ENCODE measurements at places on chromosomes 2 and 18.

DNA sequence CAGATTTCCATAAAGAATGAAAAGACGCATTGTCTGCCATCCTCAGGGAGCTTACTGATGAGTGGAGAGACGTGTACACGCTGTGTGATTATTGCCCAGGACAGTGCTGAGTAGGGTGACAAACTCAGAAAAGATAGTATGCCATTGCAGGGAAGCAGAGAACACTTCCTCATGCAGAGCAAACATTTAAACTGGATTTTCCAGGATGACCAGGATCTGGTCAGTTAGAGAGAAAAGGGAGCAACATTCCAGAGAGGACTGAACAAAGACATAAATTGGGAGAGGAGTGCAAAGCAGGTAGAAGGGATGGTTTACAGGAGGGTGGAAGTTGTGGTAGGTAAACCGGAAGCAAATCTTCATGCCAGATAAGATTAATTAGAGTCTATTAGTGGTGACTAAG, 2.3 kb downstream of the SLC9A2 start:
- H3K4me1 ChIP-seq = no peaks in the 10 kb centered on the region
- no peak overlapping the region for H3K4me3 ChIP-seq
- no peak overlapping the region for H3K27ac ChIP-seq

- no peak overlapping the region for H3K27ac ChIP-seq
- no peak overlapping the region for H3K4me3 ChIP-seq
- H3K27me3 ChIP-seq = no peaks in the 10 kb centered on the region
These were observed 24.6 kb downstream of the PHLPP1 start for GRCh38 chr18:62739911-62740310.

GRCh38 chr2:37919631-37920032, 5.5 kb upstream of the RMDN2 start:
- H3K27me3 ChIP-seq = no peaks in the 10 kb centered on the region
- no peaks in the 10 kb centered on the region for H3K36me3 ChIP-seq
- peaks cover 7% of the 10 kb centered on the region for H3K4me1 ChIP-seq
- no peak overlapping the region for H3K4me3 ChIP-seq
- no peak overlapping the region for H3K27ac ChIP-seq

GRCh38 chr2:236711440-236711839, 141.8 kb downstream of the ACKR3 start:
- no peak overlapping the region for H3K27ac ChIP-seq
- no peak for DNase-seq
- no peaks in the 10 kb centered on the region for H3K27me3 ChIP-seq
- H3K4me3 ChIP-seq = no peak overlapping the region
- no peaks in the 10 kb centered on the region for H3K36me3 ChIP-seq

- no peaks in the 10 kb centered on the region for H3K27me3 ChIP-seq
- no peak overlapping the region for H3K27ac ChIP-seq
These were observed 4.1 kb upstream of the TET3 start for GRCh38 chr2:73980566-73980965.

DNA sequence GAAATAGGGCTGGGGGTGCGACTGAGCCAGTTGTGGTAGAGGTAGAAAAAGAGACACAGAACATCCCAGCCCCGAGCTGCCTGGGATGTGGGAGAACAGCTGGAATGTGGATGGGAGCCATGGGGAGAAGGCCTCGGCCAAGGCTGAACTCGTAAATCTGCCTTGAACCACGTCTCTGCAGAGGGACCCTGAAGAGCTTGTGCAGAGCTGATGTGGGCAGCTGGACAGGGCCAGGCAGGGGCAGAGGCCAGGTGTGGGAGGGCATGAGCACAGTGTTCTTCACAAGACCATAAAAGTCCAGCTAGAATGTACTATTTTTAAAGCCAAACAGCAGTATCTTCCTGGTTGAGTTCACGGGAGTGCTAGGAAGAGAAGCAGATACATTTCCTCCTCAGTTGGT, 5.7 kb downstream of the TCF23 start:
- no peaks in the 10 kb centered on the region for H3K4me1 ChIP-seq
- DNase-seq = no peak
- no peak overlapping the region for H3K4me3 ChIP-seq
- H3K36me3 ChIP-seq = no peaks in the 10 kb centered on the region
- no peak overlapping the region for H3K27ac ChIP-seq
- peaks cover 40% of the 10 kb centered on the region for H3K27me3 ChIP-seq

- 0 out of 2 replicates have a peak, but pooled peaks cover 3% of the 10 kb centered on the region for H3K4me1 ChIP-seq
- no peaks in the 10 kb centered on the region for H3K36me3 ChIP-seq
- H3K27ac ChIP-seq = no peak overlapping the region
- H3K27me3 ChIP-seq = peaks cover 9% of the 10 kb centered on the region
These were observed 77.5 kb downstream of the CDK15 start for GRCh38 chr2:201883606-201884369.

GRCh38 chr2:158806941-158807340, 11.8 kb downstream of the DAPL1 start:
- DNase-seq = no peak
- H3K27me3 ChIP-seq = no peaks in the 10 kb centered on the region
- H3K27ac ChIP-seq = no peak overlapping the region
- no peaks in the 10 kb centered on the region for H3K4me1 ChIP-seq
- H3K4me3 ChIP-seq = no peak overlapping the region

DNA sequence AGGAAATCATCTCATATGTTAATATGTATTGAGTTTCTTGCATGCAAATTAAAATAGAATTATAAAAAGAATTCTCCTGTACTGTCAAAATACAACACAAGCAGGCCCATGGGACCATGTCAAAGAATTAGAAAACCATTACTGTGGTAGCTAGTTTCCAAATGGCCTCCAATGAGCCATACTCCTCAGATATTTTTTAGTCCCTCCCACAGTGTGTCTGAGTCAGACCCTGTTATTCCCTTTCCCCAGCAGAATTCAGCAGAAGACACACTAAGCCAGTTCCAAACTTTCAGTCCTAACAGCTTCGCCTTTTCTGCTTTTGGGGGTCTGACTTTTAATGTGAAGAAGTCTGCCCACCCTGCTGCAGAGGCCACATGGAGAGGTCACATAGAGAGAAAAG, 86.7 kb downstream of the FIGN start:
- DNase-seq = no peak
- no peaks in the 10 kb centered on the region for H3K36me3 ChIP-seq
- H3K4me1 ChIP-seq = peaks cover 4% of the 10 kb centered on the region
- H3K27ac ChIP-seq = no peak overlapping the region
- no peak overlapping the region for H3K4me3 ChIP-seq

DNA sequence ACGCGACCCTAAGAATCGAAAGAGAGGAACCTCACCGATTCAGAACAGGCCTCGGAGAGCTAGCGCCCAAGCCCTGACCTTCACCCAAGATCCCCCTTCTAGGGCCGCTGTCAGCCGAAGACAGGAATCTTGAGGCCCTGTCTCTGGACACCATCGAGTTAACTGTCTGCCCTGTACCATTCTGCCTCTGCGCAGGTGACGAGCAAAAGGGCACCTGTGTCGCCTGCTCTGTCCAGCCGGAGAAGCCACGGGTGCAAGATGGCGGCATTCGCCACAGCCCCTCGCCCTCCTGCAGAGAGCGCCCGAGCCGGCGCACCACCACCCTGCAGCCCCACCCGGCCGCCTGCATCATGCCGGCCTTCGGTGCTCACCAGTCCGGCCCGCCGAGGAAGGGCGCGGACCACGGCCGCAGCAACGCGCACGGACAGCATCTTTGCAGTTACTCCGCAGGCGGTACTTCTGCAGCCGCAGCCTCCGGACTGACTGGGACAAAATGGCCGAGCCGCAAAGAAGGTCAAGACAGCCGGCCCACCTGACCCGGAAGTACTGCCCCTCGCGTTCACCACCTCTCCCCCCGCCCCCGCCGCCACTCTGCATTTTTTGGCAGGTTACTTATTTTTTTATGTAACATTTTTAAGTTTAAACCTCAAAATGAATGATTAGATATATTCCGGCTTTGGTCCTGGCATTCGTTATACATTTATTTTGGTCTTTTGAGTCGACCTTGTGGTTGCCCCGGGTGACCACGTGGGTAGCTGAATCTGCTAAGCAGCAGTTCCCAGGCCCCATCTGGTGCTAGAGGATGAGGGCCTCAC, at the start of gene ATP5F1A:
TSS of gene ATP5F1A (minus strand) at position 496 of the 815 bp plus-strand sequence. CDS start at position 431, 65 bp downstream.
- peak within 1 kb of the TSS; percentile 82 for H3K27ac ChIP-seq
- H3K4me1 ChIP-seq = no peaks in the 10 kb centered on the region
- no peaks in the 10 kb centered on the region for H3K27me3 ChIP-seq
- peak; percentile 80 for DNase-seq

- no peaks in the 10 kb centered on the region for H3K36me3 ChIP-seq
- H3K4me3 ChIP-seq = no peak overlapping the region
- H3K27me3 ChIP-seq = no peaks in the 10 kb centered on the region
- H3K27ac ChIP-seq = no peak overlapping the region
- H3K4me1 ChIP-seq = no peaks in the 10 kb centered on the region
- no peak for DNase-seq
These were observed 315.0 kb upstream of the SMIM21 start for GRCh38 chr18:75742516-75742915.

- H3K4me3 ChIP-seq = no peak overlapping the region
- H3K36me3 ChIP-seq = no peaks in the 10 kb centered on the region
- DNase-seq = no peak
- H3K27me3 ChIP-seq = no peaks in the 10 kb centered on the region
- H3K4me1 ChIP-seq = no peaks in the 10 kb centered on the region
- no peak overlapping the region for H3K27ac ChIP-seq
These were observed 217.4 kb upstream of the GCFC2 start for GRCh38 chr2:75928093-75928492.

- DNase-seq = no peak
- no peaks in the 10 kb centered on the region for H3K4me1 ChIP-seq
- H3K27me3 ChIP-seq = no peaks in the 10 kb centered on the region
- H3K4me3 ChIP-seq = no peak overlapping the region
- H3K27ac ChIP-seq = no peak overlapping the region
These were observed 986.7 kb upstream of the CDH2 start for GRCh38 chr18:29163596-29163995.

GRCh38 chr2:201413143-201413542, 38.1 kb downstream of the TRAK2 start:
- no peak overlapping the region for H3K27ac ChIP-seq
- H3K4me3 ChIP-seq = no peak overlapping the region
- no peaks in the 10 kb centered on the region for H3K36me3 ChIP-seq

GRCh38 chr2:25132299-25132635, 36.1 kb downstream of the POMC start:
- no peaks in the 10 kb centered on the region for H3K36me3 ChIP-seq
- H3K27me3 ChIP-seq = no peaks in the 10 kb centered on the region
- no peak for DNase-seq

DNA sequence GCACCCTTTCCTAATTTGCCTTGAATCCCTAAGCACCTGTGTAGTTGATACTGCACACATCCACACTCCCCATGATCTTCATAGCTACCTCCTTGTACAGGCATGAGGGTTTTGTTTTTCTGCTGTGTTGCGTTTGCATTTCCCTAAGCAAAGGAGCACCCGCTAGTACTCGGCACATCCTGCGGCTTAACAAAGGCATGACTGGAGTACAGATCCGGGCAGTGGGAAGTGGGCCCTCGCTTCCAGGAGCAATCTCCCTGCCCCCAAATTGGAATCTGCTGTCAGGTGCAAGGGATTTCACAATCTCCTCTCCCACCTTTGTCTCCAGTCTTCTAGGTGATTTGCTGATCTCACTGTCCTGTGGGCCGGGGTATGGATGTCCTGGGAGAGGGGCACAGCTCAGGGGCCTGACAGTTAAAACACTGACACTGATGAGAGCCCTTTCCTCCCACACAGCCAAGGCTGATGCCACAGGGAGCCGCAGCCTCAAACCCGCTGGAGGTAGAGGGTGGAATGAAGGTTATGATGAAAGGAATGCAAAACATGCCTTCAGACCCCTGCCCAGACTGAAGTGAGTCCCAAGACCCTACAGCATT, 98.7 kb upstream of the THOC1 start:
- H3K27ac ChIP-seq = no peak overlapping the region
- no peaks in the 10 kb centered on the region for H3K27me3 ChIP-seq
- H3K4me3 ChIP-seq = no peak overlapping the region

DNA sequence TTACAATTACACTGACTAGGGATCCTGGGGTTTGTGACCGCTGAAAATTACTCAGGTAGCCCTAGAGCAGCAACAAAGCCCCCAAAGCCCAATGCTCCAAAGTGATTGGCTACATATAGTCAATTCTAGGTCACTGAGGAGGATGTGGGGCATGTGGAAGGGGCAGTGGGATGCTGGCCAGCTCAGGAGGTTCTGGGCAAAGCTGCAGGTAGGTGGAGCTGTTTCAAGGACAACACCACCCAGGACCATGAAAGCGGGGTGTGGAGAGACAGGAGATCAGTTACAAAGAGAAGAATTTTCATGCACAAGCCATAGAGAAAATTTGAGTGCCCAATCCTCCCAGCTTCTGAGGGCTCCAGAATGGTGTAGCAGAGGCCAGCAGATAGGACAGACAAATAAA, 75.0 kb upstream of the CCDC85A start:
- peaks cover 16% of the 10 kb centered on the region for H3K27me3 ChIP-seq
- no peak for DNase-seq
- no peaks in the 10 kb centered on the region for H3K36me3 ChIP-seq
- H3K27ac ChIP-seq = no peak overlapping the region
- H3K4me1 ChIP-seq = no peaks in the 10 kb centered on the region
- no peak overlapping the region for H3K4me3 ChIP-seq

GRCh38 chr2:72023678-72024390, 123.8 kb downstream of the CYP26B1 start:
- H3K27me3 ChIP-seq = no peaks in the 10 kb centered on the region
- no peaks in the 10 kb centered on the region for H3K4me1 ChIP-seq
- no peak overlapping the region for H3K4me3 ChIP-seq
- no peak for DNase-seq

GRCh38 chr2:191050640-191050987, 36.6 kb upstream of the STAT1 start:
- H3K4me1 ChIP-seq = no peaks in the 10 kb centered on the region
- peaks cover 8% of the 10 kb centered on the region for H3K27me3 ChIP-seq
- H3K36me3 ChIP-seq = no peaks in the 10 kb centered on the region

All from SJCRH30 (cell line).